ENCODE measurements at places on chromosomes 7 and 10. TPM values are rescaled to one million over a fixed set of nuclear protein-coding genes. Genes with fewer than 3 reads are reported as not detected.

The FZD1 gene
- 7.1 TPM for total RNA-seq

DNA sequence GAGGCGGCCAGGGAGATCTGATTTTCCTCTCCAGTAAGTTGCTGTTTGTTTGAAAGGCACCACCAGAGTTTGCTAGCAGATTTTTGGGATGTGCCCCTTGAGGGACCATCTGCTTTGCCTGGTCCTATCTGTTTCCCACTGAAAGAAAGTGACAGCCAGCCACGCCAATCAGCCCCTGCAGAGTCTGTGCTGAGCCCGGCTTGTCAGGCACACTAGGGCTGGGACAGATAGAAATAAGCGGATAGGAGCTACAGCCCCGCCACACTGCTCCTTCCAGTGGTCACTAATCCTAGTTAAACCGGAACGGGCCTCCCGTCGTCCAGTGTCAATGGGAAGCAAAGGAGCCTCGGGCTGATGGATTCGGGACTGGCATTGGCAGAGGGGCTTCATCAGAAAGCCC, 161.9 kb upstream of the PRR15 start:
- no peak for ATAC-seq

The NUPR2 gene
- 0.32 TPM for total RNA-seq

- ATAC-seq = no peak
Measured at GRCh38 chr7:117085769-117086463, 132.6 kb downstream of the ST7 start.

DNA sequence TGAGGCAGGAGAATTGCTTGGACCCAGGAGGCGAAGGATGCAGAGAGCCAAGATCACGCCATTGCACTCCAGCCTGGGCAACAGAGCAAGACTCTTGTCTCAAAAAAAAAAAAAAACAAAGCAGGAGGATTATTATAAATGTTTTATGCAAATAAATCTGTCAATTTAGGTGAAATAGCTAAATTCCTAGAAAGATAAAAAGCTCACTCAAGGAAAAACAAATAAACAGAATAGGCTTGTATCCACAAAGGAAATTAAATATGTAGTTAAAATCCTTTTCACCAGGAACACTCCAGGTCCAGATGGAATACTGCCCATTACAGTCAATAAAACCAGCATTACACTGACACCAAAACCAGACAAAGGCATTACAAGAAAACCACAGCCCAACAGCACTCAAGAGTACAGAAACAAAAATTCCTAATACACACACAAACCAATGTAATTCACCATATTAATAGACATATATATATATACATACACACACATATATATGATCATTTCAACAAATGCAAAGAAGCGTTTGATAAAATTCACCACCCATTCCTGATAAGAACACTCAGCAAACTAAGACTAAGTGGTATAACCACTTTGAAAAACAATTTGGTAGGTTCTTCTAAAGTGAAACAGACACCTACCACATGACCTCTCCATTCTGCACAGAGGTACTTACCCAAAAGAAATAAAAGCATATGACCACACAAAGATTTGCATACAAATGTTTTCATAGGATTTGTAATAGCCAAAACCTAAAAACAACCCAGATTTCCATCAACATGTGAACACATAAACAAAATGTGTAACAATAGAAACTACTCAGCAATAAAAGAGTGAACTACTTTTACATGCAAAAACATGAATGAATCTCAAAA, 38.8 kb downstream of the ABI1 start:
- no peak for ATAC-seq

The RAB18 gene
- 99.5 TPM for total RNA-seq

The RSU1 gene
- total RNA-seq = 48.9 TPM

DNA sequence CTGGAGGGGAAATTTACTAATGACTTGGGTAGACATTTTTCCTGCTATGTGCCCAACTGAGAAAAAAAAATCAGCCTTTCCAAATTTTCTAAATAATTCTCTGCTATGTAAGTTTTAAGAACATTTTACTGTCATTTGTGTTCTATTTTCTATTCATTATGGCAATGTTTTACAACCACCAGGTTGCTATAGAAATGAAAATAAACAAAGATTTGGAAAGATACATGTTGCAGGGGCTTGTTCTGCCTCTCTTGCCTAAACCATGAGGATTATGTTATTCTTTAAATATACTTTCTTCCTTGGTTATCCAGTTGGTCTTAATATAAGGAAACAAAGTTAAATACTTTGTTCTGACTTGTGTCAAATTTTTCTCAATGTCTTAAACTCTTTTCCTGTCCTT, 257.2 kb downstream of the TWIST1 start:
- ATAC-seq = no peak

GRCh38 chr7:143846692-143847091, 55.3 kb downstream of the TCAF1 start:
- ATAC-seq = no peak

The NET1 gene
- total RNA-seq = 182 TPM

DNA sequence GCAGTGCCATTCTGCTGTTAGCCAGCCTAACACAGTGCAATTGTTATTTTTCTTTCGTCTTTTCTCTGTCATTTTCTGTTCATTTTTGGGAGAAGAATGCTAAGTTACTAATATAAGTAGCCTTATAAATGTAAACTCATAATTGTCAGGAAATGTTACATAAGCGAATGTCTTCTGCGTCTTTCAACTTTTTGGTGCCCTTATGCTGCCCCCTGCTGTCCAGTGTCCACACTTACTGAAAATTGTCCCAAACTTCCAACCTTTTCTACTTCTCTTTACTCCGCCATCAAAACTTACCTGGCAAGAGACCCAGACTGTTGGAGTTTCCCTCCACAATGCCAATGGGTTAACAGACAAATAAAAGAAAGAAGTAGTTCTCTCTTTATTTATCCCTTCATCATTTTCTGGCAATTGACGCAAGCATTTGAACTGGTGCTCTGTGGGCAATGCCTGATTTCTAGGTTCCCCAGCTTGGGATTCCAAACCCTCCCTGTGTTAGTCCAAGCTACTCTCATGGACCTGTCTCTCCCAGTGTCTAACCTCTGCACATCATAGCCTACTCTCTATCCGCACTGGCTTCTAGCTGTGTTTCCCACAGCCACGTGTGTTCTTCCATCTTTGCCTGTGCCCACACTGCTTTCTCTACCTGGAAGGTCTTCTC, 21.0 kb upstream of the EPC1 start:
- ATAC-seq = peak; percentile 75

The IDI2 gene
- not detected for total RNA-seq

The GNAI1 gene
- 31.5 TPM for total RNA-seq
